CD8-positive, alpha-beta memory T cell (primary cell): ENCODE measurements at places on chromosomes 4 and X. TPM values are rescaled to one million over a fixed set of nuclear protein-coding genes. Genes with fewer than 3 reads are reported as not detected.

GRCh38 chr4:4610672-4611071 lies 68.8 kb upstream of the STX18 start:
- no peaks in the 10 kb centered on the region for H3K4me1 ChIP-seq
- H3K4me3 ChIP-seq, result no peak overlapping the region
- no peaks in the 10 kb centered on the region for H3K27me3 ChIP-seq

DNA sequence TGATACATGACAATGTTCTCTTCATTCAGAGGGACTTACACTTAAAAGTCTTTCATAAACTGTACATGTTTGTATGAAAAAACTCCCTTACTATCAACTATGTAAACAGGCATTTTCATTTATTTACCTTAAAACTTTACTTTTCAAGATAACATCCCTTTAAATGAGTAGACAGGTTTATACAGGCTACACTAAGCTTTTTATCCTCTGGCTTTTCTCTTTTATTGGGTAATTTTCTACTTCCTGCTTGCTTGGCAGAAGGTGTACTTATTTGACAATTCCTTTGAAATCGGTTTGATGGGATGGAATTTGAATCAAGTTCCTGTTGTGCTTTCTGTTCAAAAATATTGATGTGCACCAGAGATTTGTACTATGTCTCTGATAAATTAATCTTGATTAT lies 81.4 kb downstream of the PTPN13 start:
- no peaks in the 10 kb centered on the region for H3K27me3 ChIP-seq
- no peak for DNase-seq
- H3K4me3 ChIP-seq, result no peak overlapping the region

DNA sequence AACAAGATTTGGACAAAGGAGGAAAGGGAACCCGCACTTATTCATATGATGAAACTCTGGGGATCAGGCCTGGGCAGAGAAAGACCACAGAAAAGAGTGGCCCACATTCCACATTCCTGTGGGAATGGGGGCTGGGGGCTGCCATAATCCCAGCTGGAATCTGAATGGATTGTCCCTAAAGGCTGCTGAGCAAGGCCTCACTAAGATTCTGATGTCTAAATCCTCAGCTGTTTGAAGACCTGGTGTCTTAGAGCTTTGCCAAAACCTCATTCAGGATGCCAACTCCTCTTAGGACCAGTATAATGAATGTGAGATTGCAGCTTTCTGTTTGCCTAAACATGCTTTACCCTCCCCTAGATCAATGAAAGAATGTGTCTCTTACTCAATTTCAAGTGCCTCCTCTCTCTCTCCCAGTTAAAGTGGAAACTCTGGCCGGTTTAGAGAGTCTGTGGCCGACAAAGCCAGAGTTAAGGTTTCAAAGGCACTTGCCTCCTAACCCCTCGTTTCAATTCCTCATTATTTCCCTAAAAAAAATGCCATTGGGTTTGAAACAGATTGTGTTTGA lies 33.3 kb upstream of the GPC4 start:
- H3K27me3 ChIP-seq, result no peaks in the 10 kb centered on the region

The NLGN4X gene
- total RNA-seq, result not detected

The DKK2 gene
- total RNA-seq, result 0.07 TPM
